Omental fat pad (tissue), 4 donors: ENCODE measurements at places on chromosomes 3 and 15. TPM values are rescaled to one million over a fixed set of nuclear protein-coding genes. Genes with fewer than 3 reads are reported as not detected.

Gene HDGFL3
- total RNA-seq = 16.0 TPM

Gene THBS1
- 4,169 TPM for total RNA-seq

Gene SLC24A5
- not detected for total RNA-seq

Gene MNS1
- 0.84 TPM for total RNA-seq

Gene CD200R1
- total RNA-seq = 2.3 TPM

Gene P3H2
- total RNA-seq = 11.3 TPM

Gene MEIS2
- 87.5 TPM for total RNA-seq

Gene MINDY4B
- not detected for total RNA-seq
